ENCODE measurements at places on chromosomes 6 and 20.

GRCh38 chr6:20569000-20569610 is 34.8 kb downstream of the CDKAL1 start:
- DNase-seq: no peak

- no peak for DNase-seq
Measured at GRCh38 chr6:35014786-35015185, 125.7 kb downstream of the ANKS1A start.

DNA sequence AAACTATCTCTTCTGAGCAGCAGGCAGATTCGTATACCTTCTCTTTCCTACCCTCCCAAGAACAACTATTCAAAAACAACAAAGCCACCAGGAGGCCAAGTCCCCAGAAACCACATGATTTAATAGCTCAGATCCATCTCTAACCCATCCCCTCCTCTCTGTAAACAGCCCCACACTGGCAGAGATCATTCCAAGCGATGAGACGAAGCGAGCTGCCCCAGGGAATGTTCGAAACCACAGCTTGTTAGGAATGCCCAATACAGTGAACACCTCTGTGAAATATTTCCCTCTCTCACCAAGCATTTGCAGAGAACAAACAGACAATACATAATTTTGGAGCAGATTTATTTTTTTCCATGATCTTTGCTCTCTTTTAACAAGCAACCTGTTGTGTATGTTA is 231.8 kb downstream of the SOD2 start:
- DNase-seq: no peak

GRCh38 chr20:29742699-29743100 is 1514.8 kb upstream of the DEFB115 start:
- DNase-seq: no peak

DNA sequence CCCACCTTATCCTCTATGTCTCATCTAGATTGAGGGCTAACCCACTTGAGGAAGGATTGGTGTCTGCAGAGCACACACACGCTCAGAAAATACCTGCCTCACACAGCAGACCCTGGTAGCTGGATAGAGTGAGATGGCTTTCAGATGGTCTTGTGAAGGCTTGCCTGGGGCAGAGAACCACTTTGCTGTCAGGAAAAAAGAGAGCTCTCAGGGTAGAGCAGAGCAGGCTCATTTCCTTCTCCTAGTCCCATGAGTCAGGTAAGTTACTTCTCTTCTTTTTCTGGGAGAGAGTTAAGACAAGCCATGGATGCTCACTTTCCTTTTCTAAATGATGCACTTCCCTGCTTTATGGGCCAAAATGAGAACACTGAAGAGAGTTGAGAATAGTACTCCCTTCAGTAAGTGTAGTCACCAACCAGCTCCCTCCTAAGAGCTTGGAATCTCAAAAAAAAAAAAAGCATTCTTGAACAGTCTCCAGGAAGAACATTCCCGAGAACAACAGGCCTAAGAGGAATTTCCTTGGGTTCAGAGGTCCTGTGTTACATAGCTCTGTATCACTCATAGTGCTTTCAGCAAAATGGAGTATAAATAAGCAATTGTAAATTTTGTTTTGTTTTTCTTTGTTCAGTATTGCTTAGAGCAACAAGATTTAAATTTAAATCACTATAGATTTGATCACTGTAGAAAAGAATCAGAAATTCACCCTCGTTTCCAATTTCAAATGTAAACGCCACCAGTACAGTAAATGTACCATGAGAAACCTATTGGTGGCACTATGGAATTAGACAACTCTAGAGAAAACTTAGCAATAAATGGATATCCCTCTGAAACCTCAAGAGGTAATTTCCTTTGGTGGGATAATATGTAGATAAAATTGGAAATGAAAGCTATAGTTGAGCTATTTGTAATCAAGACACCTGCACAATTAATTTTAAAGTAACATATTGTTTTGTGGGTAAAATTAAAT is 530.3 kb downstream of the RFPL4B start:
- no peak for DNase-seq

GRCh38 chr6:155493694-155494143 is 38.1 kb upstream of the NOX3 start:
- DNase-seq: no peak

GRCh38 chr6:159217595-159218275 is 48.5 kb downstream of the FNDC1 start:
- DNase-seq: peak; percentile 24

DNA sequence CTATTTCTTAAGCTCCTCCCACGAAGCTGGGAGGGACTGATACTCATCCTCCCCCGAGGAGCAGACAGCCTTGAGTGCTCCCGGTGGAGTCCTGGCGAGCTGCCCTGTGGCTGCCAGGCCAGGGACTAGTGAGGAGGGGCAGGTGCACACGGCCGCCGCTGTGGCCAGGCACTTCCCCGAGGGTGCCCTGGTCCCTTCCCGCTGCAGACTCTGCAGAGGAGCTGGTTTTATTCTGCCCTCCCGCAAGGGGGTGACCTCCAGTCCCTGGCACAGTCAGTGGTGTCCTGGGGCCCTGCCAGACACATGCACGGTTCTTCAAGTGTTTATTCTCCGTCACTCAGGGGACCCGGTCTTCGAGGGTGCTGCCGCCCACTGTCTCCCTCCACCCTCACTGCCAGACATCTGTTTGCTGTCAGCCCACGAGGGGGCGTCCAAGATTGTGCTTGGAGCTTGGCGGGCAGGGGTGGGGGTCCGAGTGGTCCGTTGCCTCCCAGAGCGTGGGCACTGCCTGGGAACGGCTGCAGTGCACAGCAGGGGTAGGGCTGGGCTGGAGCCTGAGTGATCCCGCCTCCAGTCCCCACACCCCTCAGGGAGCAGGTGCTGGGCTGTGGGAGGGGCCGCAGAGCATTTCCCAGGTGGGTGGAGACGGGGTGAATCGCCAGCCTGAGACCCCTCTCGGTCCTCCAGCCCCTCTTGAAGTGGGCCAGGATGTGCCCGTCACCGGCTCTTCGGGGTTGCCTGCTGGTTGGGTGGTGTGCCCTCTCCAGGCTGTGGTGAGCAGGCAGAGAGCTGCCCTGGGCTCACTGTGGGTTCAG is 3.1 kb upstream of the CABLES2 start:
- DNase-seq: no peak

DNA sequence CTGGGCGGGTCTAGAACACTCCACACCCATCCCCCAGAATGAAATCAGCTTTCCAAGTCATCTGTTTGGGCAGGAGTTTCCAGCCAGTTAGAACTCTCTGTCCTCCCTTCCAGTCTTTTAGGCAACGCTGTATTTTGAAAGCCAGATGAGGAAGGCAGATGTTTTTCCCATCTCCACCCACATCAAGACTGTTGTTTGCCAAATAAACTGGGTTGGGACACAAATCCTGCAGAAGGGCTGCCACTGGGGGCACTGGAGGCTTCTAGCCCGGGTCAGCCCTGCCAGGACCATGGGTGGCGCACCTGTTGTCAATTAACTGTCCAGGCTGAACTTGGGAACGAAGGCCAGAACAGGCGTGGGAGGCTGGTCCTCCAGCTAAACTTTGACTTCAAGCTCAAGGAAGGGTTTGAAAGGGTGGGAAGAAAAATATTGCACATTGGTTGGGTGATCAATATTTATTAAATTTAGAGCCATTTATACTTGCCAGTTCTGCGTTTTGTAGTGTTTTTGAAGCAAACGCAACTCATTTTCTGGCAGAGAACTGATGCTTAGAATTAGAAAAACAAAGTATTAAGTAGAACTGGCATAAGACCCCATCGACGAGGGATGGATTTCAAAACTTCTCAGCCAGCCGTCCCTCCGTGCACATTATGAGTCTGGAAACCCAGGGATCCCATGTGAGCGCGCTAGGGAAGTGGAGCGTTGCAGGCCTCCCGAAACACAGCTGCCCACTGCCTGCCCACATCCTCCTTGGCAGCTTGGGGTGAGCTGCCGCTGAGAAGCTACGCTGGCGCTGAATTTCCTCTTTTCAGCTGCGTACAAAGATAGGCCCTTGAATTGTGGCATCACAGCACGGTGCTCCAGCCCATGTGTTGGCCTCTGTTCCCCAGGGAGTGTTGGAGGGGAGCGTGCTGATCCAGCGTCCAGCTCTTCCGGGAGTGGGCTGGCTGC is 297.4 kb downstream of the QKI start:
- DNase-seq: no peak

DNA sequence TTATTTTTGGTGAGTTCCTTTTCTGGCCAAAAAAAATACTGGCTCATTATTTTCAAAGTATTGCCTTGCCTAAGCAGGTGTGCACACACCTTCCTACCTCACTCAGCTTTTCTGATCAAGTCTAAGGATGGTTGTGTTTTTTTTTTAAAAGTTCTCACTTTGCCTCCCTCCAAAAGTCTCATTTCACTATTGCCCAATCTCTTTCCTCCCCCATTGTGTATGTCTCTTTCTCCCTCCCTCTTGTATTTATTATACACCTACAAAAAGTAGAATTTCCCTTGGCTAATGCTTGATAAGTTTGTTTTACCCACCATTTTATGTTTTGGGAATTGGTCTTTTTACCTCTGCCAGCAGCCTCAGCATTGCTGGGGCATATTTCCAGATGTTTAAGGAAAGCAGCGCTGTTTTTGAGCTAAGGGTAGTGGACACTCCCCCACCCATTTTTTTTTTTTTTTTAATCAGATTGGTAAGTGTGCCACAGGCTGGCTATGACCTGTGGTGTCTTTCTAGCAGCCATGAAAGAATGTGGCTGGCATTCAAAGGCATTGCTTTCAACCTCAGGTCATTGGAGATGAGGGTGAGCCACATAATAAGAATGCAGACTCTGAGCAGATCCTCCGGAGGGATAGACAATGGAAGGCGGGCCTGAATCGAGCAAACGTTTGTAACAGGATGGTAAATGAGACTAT is 668.6 kb downstream of the UTRN start:
- no peak for DNase-seq

- no peak for DNase-seq
Measured at GRCh38 chr20:5069141-5069806, 50.5 kb downstream of the PCNA start.

Measured in activated CD4-positive, alpha-beta T cell treated with anti-CD3 and anti-CD28 coated beads, Interleukin-2, amount 50 U/mL, for 48 hours (primary cell).